ENCODE measurements at places on chromosomes 13 and 19.

DNA sequence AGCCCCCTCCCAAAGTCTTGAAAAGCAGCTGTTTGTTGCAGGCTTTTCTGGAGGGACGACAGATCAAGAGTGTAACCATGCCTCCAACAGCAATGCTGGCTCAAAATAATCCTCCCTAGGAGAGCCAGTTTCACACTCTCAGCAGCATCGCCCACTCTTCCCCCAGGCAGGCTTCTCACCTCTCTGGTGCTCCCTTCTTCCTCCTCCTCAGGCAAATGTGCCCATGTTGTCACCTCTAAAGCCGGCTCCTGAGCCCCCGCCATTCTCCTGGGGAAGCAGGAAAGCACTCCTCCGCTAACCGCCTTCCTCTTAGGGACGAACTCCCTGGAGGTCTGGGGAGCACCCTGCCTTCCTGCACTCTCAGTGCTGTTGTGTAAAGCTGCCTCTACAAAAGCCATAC, 98.9 kb upstream of the SGCG start:
- H3K4me3 ChIP-seq, result no peak overlapping the region
- H3K4me1 ChIP-seq, result no peaks in the 10 kb centered on the region
- H3K27me3 ChIP-seq, result no peaks in the 10 kb centered on the region
- no peak overlapping the region for H3K27ac ChIP-seq
- no peaks in the 10 kb centered on the region for H3K36me3 ChIP-seq
- no peak for DNase-seq

GRCh38 chr13:79393564-79394249, 12.3 kb downstream of the RBM26 start:
- peak; percentile 59 for DNase-seq
- peaks cover 45% of the 10 kb centered on the region for H3K4me1 ChIP-seq
- H3K27me3 ChIP-seq, result no peaks in the 10 kb centered on the region
- peak overlapping the region; percentile 53 for H3K4me3 ChIP-seq

GRCh38 chr19:11164879-11165406, 9.4 kb upstream of the SPC24 start:
- DNase-seq, result no peak
- peaks cover 31% of the 10 kb centered on the region for H3K27me3 ChIP-seq
- H3K27ac ChIP-seq, result no peak overlapping the region
- no peaks in the 10 kb centered on the region for H3K36me3 ChIP-seq

DNA sequence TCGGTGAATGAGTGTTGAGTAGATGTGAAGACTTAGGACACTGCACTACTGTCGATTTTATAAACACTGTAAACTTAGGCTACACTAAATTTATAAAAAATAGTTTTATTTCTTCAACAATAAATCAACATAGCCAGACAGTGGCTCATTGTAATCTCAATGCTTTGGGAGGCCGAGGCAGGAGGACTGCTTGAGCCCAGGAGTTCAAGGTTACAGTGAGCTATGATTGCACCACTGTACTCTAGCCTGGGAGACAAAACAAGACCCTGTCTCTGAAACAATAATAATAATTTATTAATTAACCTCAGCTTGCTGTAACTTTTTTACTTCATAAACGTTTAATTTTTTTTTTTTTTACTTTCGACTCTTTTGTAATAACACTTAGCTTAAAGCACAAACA, 34.4 kb downstream of the ATP7B start:
- no peak overlapping the region for H3K4me3 ChIP-seq
- H3K4me1 ChIP-seq, result no peaks in the 10 kb centered on the region
- H3K36me3 ChIP-seq, result no peaks in the 10 kb centered on the region
- H3K27me3 ChIP-seq, result peaks cover 16% of the 10 kb centered on the region
- no peak for DNase-seq

DNA sequence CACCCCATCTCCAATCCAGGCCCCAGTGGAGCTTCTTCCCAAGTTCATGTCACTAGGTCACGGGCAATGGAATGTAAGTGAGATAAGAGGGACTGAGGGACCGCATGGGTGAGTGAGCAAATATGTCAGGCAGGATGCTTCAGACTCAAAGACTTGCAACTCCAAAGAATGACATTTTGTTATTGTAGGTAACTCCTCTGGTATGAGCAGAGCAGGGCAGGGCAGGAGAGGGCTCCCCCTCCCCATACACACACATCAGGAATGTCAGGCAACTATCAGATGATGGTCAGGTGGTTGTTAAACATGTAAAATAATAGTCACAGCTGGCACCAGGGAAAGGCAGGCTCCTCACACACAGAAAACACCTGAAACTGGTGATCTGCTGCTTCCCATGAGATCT, 10.6 kb downstream of the ERVV-2 start:
- peaks cover 5% of the 10 kb centered on the region for H3K36me3 ChIP-seq
- H3K27ac ChIP-seq, result no peak overlapping the region
- H3K27me3 ChIP-seq, result peaks cover 16% of the 10 kb centered on the region

DNA sequence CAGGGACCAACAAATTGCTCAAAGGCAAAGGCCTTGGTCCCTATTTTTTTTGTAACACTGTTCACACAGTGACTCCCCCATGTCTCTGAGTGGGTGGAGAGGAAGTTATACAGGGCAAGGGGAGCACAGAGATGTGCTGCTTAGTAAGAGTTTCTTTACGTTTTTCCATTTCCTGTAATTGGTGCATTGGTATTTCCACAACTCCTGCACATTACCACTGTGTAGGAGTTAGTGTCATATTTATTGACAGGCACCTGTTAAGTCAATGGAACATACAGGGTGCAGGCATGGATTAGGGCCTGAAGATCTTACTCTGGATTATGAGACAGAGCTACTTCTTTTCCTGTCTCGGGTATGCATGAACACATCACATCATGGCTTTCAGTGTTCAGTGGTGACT, 45.2 kb downstream of the SOX21 start:
- DNase-seq, result no peak
- H3K36me3 ChIP-seq, result no peaks in the 10 kb centered on the region
- no peak overlapping the region for H3K27ac ChIP-seq

DNA sequence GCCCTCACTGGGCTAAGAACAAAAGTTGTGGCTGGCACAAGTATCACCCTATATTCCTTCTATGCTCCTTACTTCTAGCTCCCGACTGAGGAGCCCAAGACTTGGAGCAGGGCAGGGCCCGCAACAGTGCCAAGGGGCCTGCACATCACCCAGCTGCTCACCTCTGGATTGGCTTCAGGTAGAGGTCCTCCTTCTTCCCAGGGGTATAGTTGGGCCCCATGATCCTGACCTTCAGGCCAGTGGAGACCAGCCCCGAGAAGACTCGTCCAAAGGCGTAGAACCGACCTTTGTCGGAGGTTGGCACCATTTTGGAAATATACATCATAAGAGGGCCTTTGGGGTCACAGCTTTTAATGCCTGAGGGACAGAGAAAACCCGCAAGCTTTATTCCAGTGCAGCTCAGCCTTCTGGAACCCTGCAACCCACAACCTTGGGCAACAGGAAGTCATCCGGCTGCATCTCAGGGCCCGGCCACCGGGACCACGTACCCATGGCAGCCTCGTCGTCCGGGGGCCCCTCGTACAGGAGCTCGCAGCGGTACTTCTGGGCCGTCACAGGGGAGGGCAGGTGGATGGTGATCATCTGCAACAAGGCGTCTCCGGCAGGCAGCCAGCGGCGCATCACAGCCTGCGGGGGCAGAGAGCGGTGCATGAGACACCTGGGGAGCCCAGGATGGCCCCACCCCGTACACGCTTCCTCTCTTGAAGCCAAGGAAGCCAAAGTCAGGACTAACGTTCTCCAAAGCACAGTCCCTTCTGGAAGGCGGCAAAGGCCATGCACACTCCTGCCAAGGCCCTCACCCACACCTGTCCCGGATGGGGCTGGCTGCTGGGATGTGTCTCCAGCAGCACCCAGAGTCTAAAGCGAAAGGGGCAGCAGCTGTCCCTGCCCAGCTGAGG, 4.7 kb downstream of the EEF2 start:
- peaks cover 42% of the 10 kb centered on the region for H3K4me1 ChIP-seq
- H3K27ac ChIP-seq, result no peak overlapping the region
- H3K4me3 ChIP-seq, result no peak overlapping the region
